T-cell (primary cell): ENCODE measurements at places on chromosomes 3 and 15.

DNA sequence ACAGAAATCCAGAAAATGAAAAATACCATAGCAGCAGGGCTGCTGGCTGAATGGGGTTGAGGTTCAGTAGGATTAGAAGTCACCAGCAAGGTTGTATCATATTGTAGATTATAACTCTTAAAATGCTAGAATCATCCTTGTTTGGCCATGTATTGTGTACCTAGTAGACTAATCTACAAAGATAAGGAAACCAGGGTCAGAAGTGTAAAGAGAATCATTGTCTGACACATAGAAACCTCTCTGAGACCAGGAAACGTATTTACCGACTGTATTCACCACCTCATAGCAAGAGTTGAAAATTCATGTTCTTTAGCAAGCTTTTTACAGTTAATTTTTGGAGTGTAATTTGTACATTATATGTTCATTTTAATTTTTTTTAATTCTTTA is 168.8 kb downstream of the ECT2 start:
- no peak for DNase-seq

- DNase-seq: no peak
Observed at GRCh38 chr3:126659915-126660886, 5.3 kb upstream of the TXNRD3 start.

DNA sequence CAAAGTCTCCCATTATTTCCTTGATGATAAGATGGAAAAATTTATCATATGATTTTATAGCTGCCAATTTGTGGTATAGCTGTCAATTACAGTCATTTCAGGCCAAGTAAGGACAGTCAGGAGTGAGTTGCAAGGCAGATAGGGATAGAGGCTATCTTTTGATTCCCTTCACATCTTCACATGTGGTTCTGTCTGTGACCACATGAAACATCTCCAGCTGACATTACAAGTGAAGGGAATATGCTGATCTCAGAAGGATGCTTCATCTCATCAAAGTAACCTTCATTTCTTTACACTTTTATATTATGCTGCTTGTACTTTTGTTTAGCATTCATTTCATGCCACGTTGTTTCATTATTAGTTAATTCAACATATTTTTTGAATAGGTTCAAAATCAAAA is 136.9 kb upstream of the CFAP20DC start:
- DNase-seq: no peak

- no peak for DNase-seq
Observed at GRCh38 chr3:161049683-161050248, 55.4 kb downstream of the B3GALNT1 start.

GRCh38 chr15:66007663-66008262 is 138.5 kb downstream of the RAB11A start:
- no peak for DNase-seq

GRCh38 chr3:42043099-42043813 is 47.9 kb upstream of the TRAK1 start:
- DNase-seq: no peak

- no peak for DNase-seq
Observed at GRCh38 chr15:35858707-35859106, 312.7 kb upstream of the DPH6 start.

DNA sequence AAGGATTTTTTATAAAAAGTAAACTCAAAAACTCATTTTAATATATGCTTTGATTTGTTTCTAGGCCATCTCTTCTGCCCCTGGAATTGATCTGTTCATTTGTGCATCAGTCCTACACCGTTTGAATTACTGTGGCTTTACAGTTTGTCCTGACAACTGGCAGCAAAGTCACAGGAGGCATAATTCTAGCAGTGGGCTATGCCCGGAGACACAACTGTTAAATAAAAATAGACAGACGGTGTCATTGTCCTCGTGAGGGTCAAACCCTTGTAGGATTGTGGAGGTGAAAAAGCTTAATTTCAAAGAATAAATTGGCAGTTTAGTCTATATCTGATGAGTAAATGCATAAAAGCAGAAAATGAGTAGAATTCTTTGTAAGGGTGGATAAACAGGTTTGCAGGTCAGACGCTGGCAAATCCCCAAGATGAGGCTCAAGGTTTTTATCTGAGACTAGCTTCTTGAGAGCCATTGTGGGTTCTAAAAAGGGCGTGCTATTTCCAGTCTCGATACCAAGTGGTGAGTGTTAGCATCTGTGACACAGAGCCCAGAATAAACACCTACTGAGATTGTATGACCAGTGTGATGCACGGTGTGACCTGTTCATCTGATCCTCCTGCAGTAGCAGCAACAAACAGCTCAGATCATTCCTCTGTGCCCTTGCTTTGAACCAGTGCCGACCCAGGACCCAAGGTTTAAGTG is 51.5 kb upstream of the SLCO3A1 start:
- no peak for DNase-seq

DNA sequence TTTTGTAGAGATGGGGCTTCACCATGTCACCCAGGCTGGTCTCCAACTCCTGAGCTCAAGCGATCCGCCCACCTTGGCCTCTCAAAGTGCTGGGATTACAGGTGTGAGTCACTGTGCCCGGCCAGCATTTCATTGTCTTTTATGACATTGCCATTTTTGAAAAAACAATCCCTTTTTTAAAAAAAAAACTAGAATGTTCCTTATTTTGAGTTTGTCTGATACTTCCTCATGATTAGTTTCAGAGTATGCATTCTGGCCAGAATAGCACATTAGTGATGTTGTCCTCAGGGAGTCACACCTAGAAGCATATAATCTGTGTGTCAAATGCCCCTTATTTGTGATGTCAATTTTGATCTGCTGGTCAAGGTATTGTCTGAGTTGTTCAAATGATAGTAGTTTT is 21.2 kb upstream of the NMD3 start:
- DNase-seq: no peak

DNA sequence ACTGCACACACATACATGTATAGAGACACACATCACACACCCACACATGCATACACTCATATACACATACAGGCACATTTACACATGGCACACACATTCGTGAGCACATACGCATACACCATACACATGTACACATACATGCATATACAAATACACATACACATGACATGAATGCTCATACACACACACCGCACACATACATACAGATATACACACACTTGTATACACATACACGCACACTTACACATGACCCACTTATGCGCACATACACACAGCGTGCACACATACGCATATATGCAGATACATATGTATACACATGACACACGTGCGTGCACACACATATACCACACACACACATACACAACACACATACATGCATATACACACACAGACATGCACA is 162.7 kb downstream of the LRRK1 start:
- no peak for DNase-seq

- DNase-seq: no peak
Observed at GRCh38 chr15:42674472-42674871, 62.5 kb downstream of the CDAN1 start.

DNA sequence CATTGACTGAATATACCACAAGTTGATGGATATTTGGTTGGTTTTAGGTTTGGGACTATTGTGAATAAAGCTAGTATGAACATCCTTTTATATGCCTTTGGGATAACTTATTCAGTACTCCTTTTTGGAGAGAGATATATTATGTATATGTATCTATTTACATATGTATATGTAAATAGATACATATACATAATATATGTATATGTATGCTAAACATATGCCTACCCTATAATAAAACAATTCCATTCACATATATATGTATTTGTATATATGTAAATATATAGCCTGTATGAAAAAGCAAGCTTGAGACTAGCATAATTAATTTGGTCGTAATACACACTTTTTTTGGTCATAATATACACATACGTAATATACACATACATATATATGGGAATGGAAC is 15.8 kb upstream of the GASK1A start:
- no peak for DNase-seq

- no peak for DNase-seq
Observed at GRCh38 chr3:190016966-190017365, 103.7 kb downstream of the P3H2 start.

DNA sequence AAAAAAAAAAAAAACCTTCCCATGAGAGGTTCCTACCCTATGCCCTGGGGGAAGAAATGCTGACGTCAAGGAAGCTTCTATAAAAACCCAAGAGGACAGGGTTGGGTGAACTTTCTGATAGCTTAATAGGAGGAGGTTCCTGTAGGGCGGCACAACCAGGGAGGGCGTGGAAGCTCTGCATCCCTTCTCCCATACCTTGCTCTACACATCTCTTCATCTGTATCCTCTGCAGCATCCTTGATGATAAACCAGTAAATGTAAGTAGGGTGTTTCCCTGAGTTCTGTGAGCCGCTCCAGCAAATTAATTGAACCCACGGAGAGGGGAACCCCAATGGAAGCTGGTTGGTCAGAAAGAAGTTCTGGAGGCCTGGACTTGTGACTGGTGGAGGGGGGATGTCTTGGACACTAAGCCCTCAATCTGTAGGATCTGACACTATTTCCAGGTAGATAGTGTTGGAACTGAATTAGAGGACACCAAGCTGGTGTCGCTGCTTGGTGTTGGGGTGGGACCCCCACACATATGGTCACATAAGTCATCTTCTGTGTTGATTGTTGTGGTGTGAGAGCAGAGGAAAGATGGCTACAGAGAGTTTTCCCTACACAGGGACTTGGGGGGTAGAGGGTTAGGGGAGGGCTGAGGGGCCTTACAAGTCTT is 91.5 kb downstream of the ST6GAL1 start:
- no peak for DNase-seq

DNA sequence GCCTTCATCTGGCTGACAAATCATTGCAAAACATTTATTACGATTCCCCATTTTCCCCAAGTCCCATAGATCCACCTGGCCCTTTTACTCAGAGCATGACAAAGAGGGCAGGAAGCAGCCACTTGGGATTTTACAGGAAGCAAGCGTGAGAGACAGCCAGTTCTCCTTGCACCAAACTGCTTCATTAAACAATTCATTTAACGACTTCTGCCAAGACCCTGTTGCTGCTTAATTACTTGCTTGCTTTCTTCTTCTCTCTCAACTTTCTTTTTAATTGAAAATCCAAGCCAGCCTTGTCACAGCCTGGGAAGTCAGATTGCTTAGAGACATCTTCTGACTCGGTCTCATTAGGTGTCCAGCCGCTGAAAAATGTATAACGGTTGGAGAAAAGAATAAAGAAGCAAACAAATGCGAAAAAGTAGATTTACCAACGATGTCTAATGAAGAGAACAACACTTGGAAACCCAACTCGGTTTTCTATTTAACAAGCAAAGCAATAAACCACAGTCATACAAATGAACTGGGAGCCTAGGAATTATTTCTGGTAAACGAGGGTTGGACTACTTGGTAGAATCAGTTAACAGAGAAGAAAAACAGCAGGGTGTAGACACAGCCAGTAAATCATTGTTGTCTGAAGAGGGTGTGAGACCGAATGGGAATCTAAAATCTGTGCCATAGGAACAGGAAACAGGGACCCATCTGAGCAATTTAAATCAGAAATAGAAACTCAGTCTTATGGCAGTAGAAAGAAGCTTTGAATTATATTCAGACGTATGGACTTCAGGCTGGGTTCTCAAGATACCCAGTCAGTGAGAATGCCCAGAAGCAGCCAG is 298.3 kb downstream of the LRRC3B start:
- no peak for DNase-seq

DNA sequence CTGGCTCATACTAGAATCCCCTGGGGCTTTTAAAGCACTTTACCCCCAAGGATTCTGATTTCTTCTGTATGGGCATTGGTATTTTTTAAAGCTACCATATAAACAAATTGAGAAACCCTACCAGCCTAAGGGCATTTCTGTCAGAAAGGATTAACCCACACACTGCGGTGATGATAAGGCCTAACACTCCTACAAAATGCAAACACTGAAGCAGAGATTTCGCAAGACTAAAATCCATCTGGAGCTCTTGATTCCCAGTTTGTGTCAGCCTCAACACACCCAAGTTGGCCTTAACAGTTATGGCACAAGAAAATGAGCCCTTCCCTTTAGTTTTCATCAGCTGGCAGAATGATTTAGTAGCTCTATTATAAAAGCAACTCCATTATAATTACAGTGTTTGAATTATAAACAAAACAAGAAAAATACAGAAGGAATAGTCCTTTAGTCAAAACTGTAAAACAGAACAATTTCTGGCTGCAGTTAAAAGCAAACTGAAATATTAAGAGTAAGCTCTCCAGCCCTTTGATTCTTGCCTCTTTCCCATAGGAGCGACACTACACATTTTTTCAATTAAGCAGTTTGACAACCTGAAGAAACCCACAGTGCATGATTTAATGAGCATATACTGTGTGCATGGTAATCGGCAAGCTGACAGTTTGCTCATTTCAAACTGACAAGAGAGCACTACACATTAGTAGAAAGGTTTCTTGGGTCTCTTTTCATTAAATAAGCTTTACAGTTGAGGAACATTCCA is 441.2 kb downstream of the FHIT start:
- no peak for DNase-seq

- DNase-seq: no peak
Observed at GRCh38 chr15:89341316-89342005, 6.8 kb upstream of the POLG start.

DNA sequence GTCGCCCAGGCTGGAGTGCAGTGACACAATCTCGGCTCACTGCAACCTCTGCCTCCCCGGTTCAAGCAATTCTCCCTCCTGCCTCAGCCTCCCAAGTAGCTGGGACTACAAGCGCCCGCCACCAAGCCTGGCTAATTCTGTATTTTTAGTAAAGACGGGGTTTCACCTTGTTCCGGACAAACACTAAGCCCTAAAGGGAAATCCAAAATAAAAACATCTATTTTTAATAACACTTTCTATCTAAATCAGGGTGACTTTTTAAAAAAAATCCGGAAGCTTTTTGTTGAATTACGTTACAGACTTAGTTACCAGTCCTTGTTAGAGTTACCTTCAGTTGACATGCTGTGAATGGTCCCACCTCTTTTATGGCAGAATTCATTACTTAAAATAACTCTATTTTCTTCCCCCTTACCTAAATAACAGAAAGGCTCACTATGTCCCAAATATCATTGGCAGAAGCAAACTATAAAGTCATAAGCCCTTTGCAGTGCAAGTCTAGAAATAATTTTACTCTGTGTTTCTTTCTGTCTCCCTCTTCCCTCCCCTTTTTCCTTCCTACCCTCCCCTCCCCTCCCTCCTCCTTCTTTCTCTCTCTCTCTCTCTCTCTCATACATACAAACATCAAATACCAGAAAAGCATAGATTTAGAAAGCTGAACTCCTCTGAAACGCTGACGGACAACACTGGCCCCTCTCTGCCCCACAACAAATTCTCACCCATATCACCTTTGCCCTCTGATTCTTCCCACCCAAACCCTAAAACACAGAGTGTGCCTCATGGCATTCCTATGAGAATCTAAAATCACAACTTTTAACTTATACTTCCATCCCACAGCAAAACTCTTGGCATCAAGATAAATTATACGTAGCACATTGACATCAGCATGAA is 18.3 kb downstream of the THBS1 start:
- no peak for DNase-seq
